ENCODE measurements at places on chromosomes 13 and 19.

DNA sequence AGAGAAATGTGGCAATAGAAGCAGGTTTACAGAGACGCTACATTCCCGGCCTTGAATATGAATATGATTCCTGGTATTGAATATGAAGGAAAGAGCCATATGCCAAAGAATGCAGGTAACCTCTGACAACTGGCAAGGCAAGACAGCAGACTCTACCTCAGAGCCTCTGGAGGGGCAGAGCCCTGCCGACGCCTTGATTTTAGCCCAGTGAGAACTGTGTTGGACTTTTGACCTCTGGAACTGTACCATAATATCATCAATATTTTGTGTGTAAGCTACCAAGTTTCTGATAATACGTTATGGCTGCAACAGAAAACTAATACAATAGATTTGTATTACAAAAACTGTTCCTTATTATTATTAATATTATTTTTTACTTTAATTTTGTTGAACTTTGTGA lies 219.7 kb downstream of the FGF14 start:
- DNase-seq: no peak

- no peak for DNase-seq
Measured at GRCh38 chr19:48487948-48488347, 18.8 kb downstream of the CYTH2 start.

- DNase-seq: no peak
Measured at GRCh38 chr13:50340146-50340545, 324.9 kb downstream of the KCNRG start.

- DNase-seq: no peak
Measured at GRCh38 chr19:831407-832369, 4.1 kb downstream of the AZU1 start.

DNA sequence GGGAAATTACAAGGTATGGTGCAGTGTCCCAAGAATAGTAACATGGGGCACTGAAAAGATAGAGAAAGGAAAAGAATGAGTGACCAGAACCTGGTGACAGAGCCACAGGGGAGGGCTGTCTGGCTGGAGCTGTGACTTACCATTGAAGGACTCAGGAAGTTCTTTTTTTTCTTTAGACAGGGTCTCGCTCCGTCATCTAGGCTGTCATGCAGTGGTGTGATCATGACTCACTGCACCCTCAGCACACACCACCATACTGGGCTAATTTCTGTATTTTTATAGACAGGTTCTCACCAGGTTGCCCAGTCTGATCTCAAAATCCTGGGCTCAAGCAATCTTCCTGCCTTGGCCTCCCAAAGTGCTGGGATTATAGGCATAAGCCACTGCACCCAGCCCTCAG lies 8.8 kb upstream of the CPB2 start:
- DNase-seq: no peak

DNA sequence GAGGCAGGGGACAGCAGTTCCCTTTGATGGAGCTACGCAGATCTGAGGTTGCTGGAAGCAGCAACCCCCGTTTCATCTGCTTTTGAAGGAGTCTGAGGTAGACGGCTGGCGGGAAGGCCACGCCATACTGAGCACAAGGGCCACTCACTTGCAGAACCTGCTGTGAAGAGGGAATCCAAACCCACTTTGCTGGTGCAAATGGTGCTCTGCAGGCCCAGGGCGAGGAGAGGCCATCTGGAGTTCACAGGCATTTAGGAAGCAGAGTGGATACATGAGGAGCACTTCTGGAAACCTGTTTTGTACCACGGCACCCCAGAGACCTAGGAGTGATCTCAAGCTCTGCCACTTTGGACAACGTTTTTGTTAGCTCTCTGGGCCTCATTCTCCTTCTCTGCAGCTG lies 227.8 kb downstream of the UQCRFS1 start:
- no peak for DNase-seq

GRCh38 chr13:69959046-69959445 lies 148.6 kb upstream of the ATXN8OS start:
- no peak for DNase-seq

DNA sequence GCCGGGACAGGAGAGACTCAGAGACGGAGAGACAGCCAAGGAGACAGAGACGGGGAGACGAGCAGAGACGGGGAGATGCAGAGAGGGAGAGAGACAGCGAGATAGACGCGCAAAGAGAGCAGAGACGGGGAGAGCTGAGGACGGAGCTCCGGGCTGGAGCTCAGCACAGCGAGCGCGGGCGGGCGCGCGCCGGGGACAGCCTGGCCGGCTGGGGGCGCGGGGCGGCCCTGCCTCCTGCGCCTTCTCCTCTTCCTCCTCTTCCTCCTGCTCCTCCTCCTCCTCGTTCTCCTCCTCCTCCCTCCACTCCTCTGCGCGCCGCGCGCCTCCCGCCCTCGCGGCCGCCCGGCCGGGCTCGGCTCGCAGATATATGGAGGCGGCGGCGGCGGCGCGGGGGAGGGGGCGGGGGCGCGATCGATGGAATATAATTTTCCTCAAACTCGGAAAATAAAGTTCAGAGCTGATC lies at the start of gene ERFL:
Gene ERFL, minus strand, starts transcription at position 229 of the 463 bp plus-strand sequence. CDS start 15,530 bp downstream, outside the sequence.
- no peak for DNase-seq

GRCh38 chr19:28948566-28948965 lies 264.4 kb downstream of the UQCRFS1 start:
- no peak for DNase-seq

DNA sequence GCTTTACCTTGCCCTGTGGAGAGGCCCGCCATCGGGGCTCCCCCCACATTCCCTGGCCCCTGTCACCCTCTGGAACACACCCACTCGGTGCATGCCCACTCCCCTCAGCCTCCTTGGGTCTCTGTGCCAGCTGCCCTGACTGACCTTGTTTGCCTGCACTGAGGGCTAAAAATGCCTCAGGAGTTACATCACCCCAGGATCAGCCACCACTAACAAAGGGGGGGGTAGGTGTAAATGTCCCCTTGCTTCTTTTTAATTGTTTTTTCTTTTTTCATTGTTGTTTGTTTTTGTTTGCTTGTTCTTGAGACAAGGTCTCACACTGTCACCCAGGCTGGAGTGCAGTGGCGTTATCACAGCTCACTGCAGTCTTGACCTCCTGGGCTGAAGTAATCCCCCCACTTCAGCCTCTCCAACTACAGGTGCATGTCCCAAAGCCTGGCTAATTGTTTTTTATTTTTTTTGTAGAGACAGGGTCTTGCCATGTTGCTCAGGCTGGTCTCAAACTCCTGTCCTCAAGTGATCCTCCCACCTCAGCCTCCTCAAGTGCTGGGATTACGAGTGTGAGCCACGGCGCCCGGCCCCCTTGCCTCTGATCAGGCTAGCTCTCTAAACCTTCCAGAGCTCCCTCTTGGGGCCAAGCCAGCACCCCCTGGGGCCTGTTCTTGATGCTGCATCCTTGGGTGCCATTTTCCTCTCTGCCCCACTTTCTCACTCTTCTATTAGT lies 297.1 kb downstream of the UQCRFS1 start:
- DNase-seq: no peak
